ENCODE measurements at places on chromosomes 12 and 14.

- no peak for DNase-seq
Observed at GRCh38 chr12:24244801-24245200, 295.3 kb upstream of the SOX5 start.

- no peak for DNase-seq
Observed at GRCh38 chr12:93886533-93887511, 209.6 kb downstream of the CRADD start.

- no peak for DNase-seq
Observed at GRCh38 chr12:27284021-27284420, 39.9 kb downstream of the STK38L start.

DNA sequence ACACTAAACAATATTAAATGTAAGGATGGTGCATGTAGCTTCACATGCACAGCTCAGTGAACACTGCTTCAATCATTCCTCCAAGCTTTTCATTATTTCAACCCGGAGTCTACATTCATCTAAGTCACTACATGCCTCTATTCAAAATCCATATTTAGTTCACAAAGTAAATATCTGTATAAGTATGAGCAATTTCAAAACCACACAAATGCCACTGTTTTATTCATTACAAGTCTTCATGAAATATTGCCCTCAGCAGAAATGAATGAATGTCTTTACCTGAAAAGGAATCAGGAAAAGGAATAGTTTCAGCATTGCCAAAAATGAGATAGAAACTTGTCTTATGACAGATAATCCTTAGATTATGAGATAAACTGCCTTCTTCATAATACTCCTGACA, 149.4 kb downstream of the SLC38A4 start:
- no peak for DNase-seq

- DNase-seq, result no peak
Observed at GRCh38 chr14:69181491-69181890, 9.8 kb upstream of the EXD2 start.

GRCh38 chr12:111033281-111034082, 113.1 kb upstream of the MYL2 start:
- no peak for DNase-seq

- DNase-seq, result no peak
Observed at GRCh38 chr14:89674936-89675335, 257.9 kb upstream of the FOXN3 start.

DNA sequence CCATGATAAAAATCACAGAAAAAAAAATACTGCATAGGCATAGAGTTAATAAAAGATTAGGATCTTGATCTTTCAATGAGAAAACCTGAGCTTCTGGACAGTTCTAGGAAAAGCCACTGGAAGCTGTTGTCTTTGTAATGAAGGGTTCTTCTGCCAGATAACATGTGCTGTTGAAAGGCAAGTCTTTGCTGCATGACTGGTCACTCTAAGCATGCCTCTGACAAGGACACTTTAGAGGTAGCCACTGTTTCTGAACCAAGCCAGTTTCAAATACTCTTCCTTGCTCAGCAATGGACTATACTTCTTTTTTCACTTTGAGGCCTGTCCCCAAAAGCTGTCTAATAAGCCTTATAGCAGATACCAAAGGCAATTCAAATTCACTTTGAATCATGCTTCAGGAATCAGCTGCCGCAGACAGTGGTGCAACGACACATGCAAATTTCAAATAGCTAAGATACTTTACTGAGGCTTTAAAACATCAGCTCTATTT, 70.2 kb downstream of the BTG1 start:
- DNase-seq, result no peak

- DNase-seq, result no peak
Observed at GRCh38 chr12:128468926-128469325, 202.0 kb downstream of the TMEM132C start.

DNA sequence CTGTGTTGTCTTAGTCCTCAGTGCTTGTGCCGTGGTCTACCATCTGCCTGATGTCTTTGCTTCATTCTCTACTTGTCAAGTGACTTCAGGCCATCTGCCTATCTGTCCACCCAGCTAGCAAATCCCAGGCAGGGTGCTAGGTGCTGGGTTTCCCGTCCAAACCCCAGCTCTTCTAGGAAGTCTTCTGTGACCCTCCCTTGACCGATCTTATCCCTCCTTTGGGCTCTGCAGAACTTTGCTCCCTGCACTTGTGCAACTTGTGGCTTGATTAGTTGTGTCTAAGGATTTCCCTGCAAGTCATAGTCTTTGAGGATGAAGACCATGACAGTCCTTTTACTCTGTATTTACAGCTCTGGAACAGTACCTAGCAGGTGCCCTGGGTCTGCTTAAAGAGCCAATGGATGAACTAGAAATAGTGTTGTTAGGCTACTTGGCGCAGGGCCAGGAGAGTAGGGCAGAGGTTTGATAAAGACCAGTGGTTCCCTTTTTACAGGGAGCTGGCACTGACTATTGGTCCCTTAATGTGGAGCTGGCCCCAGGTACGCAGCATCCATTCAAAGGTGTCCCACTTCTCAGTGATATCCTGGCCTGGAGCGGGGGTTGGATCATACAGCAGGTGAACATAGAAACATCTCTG, 60.1 kb downstream of the ADCK1 start:
- no peak for DNase-seq

DNA sequence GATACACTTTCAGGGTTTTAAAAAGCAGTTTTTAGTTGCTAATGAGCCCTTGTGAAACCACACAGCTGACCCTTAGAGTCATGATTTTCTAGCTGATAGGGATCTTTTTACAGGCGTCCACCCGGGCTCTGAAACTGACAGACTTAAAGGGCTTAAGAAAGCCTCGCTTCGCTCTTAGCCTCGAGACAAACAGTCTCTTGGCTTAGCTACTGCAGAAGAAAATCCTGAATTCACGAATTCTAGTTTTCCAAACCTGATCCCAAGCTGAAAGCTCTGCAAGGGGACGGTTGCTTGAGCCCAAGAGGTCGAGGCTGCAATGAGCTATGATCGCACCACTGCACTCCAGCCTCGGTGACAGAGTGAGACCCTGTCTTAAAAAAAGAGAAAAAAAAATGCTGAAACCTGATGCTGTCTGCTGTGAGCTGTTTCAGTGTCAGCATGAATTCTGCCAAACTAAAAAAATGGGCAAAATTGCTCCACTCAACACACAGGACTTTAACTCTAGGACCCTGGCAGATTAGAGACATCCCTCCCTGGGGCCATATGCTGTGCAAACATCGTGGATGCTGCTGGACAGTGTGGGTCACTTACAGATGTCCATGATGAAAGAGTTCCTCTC, 3.1 kb upstream of the HPD start:
- DNase-seq, result no peak

DNA sequence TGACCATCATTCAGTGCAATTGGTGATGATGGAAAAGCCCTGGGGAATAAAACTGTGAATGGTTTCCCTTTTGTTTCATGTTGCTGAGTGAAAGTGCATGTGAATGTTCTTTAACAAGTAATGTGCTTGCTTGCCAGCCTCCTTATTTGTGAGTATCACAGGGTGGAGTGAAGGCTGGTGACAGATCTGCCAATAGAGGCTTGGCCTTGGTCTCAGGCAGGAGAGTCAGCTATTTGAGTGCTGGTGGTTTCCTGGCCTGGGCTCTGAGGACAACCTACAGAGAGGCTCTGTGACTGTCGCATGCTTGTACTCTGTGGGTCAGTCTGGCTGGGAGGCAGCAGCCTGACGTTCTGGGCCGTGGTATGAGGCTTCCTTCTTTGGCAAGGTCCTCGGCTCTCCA, 20.7 kb downstream of the KRT85 start:
- DNase-seq, result no peak

DNA sequence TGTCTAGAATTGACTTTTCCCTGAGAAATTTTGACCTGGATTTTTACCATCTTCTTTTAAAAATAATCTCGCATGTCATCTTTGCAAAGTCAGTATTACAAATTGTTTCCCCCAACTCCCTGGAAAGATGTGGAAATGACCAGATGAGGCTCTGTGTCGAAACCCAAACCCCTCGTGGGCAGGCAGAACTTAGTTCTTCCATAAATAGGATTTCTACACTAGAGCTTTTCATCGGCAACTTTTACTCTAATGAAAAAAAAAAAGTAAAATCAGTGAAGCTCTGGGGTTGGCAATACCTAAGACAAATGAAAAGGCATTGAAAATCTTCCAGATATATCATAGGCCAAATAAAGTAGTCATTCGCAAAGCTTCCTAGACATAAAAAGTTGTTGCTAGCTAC, 17.0 kb downstream of the SSPN start:
- DNase-seq, result no peak

All from stimulated activated CD4-positive, alpha-beta T cell treated with anti-CD3 and anti-CD28 coated beads, Interleukin-15, amount 100 ng/mL, for 1 hour (primary cell).